ENCODE measurements at places on chromosomes 11 and 22. TPM values are rescaled to one million over a fixed set of nuclear protein-coding genes. Genes with fewer than 3 reads are reported as not detected.

The EMID1 gene
- 0.29 TPM for polyA plus RNA-seq

The LDHAL6A gene
- not detected for polyA plus RNA-seq

- H3K27me3 ChIP-seq, result peaks cover 2% of the 10 kb centered on the region
- DNase-seq, result no peak
- peaks cover 22% of the 10 kb centered on the region for H3K4me1 ChIP-seq
- H3K27ac ChIP-seq, result no peak overlapping the region
Observed at GRCh38 chr22:27752771-27753170, 48.8 kb downstream of the MN1 start.

DNA sequence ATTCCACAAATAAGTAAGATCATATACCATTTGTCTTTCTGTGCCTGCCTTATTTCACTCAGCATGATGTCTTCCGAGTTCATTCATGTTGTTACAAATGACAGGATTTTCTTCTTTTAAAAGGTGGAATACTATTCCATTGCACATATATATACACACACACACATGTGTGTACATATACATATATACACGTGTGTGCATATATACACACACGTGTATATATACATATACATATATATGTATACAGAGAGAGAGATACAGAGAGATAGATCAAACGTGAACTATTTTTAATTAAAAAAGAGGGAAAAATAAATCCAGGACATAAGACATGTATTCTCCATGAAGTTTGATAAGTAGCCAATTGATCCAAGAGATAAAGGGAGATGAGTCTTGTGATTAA lies 108.1 kb downstream of the TRPC6 start:
- H3K27me3 ChIP-seq, result no peaks in the 10 kb centered on the region
- H3K4me1 ChIP-seq, result no peaks in the 10 kb centered on the region
- H3K36me3 ChIP-seq, result no peaks in the 10 kb centered on the region
- DNase-seq, result no peak
- no peak overlapping the region for H3K4me3 ChIP-seq

- H3K4me1 ChIP-seq, result no peaks in the 10 kb centered on the region
- no peaks in the 10 kb centered on the region for H3K36me3 ChIP-seq
- no peak for DNase-seq
- no peak overlapping the region for H3K27ac ChIP-seq
- peaks cover 4% of the 10 kb centered on the region for H3K27me3 ChIP-seq
Observed at GRCh38 chr22:45537734-45538181, 35.1 kb downstream of the FBLN1 start.
